ENCODE measurements at places on chromosomes 1 and 21.

DNA sequence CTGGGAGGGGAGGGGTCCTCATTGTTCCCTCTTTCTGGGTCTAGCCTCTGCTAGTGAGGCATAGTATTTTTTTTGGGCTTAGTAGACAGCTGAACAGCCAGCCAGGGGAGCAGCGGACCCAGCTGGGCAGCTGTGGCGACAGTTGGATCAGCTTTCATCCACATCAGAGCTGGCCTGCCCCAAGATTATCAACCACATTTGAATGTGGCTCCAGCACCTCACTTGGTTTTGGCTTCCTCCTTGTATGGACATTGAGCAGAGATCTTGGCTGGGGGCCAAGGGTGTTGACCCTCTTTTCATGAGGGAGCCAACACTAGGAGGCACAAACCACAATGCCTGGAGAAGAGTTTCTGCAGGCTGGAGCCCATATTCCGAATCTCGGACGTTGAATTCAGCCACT lies 25.0 kb downstream of the WNT4 start:
- DNase-seq, result no peak

DNA sequence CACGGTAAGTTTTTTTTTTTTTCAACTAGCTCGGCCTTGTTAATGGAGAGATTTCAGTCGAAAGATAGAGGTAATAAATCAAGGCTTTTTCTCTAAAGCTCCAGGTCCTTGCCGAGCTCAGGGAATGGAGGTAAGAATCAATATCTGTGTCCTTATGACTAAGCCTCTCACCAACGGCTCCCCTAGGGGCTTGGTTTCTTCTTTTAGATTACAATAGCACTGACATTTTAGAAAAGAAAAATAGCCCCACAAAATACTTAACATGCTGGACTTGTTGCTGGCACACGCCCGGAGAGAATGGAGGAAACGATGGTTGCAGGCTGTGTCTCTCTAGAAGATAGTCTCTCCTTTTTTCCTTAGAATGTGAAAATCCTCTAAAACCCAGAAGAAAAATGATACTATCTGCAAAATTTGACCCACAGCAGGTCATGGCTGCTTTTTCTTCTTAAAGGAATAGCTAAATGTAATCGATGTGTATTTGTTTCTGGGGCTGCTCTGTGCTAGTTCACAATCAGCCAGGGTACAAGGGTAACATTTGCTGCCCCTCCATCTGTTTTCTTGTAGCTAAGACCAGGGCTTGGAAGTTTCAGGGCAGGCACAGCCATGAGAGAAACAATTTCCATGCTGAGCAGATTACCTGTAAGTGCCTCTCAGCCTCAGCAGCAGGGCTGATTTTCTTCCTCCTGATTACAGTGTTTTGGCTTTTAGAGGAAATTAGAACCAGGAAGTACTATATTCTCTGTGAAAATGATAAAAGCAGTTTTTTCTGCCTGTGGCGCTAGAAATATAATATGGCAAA lies 86.2 kb upstream of the GNG12 start:
- DNase-seq, result no peak

- DNase-seq, result no peak
Measured at GRCh38 chr21:34046917-34047316, 26.5 kb upstream of the MRPS6 start.

DNA sequence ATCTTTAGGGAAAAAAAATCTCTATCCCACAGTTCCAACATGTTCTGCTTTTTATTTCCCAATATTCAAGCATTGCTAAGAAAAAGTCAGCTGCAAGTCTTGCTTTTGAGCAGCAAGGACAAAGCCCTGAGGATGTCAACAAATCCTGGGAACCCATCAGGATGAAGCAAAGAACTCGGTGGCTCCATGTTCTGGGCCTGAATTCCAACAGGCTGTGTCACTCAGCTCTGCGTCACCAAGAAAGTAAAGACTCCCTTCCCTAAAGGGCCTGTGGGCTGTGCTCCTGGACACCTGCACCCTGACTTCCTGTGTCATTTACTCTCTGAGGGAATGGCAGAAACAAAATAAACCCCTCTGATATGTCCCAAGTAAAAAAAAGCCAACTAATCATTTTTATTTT lies 95.5 kb downstream of the TIAM1 start:
- DNase-seq, result no peak

DNA sequence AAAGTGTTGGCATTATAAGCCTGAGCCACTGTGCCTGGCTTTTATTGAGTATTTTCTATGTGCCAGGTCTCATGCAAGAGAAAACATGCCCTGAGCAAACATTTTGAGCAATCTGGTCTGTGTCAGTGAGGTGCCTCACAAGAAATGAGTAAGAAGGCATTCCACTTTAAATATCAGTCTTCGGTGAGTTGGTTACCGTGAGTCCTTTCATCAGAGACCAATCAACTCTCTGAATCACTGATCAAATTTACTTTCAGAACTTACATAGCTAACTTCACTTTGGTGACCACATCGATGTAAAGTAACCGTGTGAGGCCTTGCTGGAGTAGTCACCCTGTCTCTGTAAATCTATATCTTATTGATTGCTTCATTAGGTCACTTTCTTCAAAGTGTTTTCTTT lies 14.3 kb upstream of the DDX59 start:
- DNase-seq, result no peak

DNA sequence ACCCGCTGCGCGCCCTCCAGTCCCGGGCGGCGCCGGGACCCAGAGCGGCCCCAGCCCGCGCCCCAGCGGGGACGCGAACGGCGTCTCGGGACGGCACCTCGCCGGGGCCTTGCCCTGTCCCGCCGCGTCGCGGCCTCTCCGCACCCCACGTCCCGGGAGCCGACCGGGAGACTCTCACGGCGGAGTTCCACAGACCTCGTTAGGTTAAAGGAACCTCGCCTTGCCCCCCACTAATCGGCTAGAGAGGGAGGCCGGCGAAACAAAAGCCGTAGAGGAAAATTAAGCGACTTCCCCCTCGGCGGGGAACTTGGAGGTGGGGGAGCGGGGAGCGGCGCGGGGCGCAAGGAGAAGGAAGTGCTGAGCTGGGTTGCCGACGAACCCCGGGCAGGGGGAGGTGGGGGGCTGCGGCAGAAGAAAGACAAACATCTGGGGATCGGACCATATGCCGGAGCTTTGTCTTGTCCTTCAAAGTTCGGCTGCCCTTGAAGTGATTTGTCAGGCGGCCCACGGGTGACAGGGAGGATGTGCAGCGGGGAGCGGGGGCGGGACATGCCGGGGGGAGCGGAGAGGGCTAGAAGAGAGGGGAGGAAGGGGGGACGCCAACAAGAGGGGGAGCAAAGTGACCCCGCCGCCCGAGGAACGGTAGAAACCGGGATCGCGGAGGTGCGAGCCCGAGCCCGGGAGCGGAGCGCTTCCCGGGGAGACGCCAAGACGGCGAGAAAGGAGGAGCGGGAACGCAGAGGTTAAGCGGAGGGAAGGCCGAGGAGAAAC lies 120.0 kb upstream of the RRP15 start:
- no peak for DNase-seq

DNA sequence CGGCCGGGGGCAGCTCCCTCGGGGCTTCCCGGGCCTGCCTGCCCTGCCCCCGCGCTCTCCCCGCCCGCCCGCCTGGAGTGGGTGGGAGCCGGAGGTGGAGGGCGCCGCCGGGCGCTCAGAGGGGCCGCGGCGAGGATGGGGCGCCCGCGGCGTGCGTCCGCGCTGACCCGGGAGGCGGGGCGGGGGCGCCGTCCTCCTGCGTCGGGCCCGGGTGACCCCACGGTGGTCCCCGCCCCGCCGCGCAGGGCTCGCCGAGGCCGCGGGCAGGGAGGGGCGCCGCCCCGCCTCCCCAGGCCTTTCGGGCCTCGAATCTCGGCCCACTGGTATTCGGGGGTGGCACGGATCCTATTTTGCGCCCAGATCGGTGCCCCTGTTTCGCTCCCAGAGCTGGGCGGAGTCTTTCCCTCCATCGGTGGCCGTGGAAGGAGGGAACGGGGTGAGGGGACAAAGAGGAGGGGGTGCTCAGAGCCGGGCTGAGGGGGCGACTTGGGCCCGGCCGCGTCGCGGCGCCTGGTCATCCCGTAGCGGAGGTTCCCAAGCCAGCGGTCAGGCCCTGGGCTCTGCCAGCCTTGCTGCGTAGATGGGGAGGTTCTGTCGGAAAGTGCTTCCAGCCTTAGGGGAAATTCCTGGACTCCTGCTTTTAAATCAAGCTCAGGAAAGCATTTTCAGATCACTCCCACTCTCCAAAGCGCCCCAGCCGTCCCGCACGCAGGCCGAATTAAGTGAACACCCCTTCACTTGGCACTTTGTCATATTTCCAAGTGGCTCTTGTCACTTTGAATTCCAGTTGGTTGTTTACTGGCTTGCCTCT lies 545 bp downstream of the PATJ start:
- no peak for DNase-seq

DNA sequence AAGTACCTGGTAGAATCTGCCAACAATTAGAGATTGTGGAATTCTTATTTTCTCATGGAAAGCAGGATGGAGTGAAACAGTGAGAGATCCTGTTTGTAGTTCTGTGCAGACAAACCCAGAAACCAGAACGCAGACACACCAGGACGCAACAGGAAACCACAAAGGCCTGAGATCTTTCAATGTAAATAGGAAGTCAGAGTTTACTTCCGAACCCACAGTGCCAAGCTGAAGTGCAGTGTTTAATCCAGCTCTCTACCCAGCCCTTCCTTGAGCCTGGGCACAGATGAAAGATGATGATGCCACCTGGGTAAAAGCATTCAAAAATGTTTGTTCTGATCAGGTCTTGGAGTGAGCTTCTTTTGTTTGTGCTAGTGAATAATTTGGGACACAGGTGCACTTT lies 244.2 kb upstream of the HOOK1 start:
- DNase-seq, result no peak

GRCh38 chr1:147223740-147224615 lies 1.2 kb downstream of the FMO5 start:
- no peak for DNase-seq

- DNase-seq, result no peak
Measured at GRCh38 chr1:82819234-82819633, 1018.5 kb downstream of the ADGRL2 start.

GRCh38 chr1:243841507-243841906 lies 8.5 kb downstream of the AKT3 start:
- DNase-seq, result no peak

DNA sequence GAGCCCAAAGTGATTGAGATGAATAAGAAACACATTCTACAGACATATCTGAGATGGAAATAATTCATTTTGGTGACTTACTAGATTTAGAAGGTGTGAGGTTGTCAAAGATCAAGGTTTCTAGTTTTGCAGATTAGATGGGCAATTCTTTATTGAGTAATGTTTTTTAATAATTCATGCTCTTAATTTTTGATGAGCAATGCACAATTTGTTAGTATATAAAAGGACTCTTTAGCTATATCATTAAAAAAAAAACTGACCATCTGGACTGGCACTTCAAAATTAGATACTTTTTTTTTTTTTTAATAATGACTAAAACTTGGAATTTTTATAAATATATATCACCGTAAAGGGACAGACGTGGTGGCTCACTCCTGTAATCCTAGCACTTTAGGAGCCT lies 63.9 kb downstream of the FMN2 start:
- no peak for DNase-seq

DNA sequence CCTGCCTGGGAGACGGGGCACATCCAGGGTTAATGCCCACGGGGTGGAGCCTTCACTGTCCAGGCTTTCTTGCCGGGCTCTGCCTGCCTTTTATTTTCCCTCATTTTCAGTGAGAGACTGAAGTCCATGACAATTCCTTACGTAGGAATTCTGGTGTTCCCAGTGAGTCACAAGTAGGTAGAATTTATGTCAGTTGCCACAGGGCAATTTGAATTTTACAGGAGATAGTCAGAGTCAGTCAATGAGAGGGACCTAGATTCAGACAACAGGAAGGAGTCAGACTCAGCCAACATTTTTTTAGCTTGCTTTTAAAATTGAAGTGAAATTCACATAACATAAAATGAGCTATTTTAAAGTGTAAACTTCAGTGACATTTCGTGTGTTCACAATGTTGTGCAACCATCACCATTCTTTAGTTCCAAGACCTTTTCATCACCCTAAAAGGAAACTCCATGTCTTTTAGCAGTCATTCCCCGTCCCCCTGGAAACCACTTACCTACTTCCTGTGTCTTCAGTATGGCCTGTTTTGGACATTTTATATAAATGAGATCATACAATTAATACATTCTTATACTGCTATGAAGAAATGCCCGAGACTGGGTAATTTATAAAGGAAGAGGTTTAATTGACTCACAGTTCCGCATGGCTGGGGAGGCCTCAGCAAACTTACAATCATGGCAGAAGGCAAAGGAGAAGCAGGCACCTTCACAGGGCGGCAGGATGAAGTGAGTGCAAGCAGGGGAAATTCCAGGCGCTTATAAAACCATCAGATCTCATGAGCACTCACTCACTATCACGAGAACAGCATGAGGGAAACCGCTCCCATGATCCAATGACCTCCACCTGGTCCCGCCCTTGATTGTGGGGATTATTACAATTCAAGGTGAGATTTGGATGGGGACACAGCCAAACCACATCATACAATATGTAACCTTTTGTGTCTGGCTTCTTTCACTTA lies 14.6 kb downstream of the AJAP1 start:
- DNase-seq, result no peak

DNA sequence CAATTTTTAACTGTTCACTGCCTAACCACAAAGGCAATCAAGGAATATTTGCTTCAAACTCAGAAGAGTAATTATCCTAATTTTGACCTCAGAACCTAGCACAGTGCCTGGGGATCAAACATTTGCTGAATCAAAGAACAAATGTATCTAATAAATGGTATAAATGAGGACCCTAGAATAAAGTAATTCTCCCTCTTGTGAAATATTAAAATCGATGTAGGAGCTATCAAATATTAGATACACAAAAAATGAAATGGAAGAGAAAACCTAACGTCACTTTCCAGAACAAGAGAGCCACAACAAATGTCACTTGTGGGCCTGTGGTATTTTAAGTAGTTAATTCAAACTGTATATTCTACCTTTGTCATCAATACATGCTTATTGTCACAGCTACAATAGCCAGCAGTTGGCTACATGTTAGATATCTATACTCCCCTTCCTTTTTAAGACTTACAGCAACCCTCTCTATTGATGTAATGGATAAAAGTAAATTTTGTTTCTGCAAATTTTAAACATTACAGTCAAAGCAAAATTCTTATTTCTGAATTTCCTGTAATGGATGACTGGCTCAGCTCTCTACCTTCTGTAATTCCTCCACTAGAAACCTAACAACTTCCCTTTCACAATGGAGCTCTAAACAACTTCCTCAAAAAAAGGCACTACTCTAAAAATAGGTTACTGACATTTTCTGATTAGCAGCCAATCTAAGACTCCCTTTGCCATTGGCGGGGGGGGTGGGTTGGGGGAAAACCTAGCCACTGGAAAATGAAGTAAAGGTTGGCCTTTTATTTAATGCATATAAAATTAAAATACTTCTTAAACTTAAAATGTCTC lies 37.6 kb downstream of the PUM1 start:
- DNase-seq, result no peak

DNA sequence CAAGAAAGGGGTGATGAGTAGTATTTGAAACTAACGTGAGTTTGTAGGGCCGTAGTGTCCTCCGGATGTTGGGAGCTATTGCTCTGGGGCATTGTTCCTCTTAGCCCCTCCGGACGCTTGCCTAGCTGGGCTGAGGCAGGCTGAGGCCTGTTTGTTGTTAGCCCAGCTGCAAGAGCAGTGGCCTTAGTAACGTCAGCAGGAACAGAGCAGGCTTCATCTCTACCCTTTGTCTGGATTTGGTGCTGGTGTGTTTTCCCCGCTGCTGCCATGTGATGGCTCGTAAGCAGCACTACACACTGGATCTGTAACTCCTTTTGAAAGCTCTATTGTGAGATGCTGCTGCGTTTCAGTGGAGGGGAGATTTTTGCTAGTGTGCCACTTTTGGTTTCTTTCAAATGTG lies 57.6 kb downstream of the DNM3 start:
- DNase-seq, result no peak

- DNase-seq, result no peak
Measured at GRCh38 chr21:26554365-26554764, 18.7 kb downstream of the CYYR1 start.

Data from stimulated activated CD4-positive, alpha-beta T cell treated with anti-CD3 and anti-CD28 coated beads, TNF-alpha, amount 100 ng/mL, for 1 hour (primary cell).